ENCODE measurements at places on chromosomes 2 and 18.

GRCh38 chr2:60438131-60438530, 115.3 kb downstream of the BCL11A start:
- DNase-seq = no peak

- no peak for DNase-seq
These were observed 753.8 kb downstream of the PLCL1 start for GRCh38 chr2:198558176-198558575.

GRCh38 chr18:24922491-24922890, 429.5 kb downstream of the ZNF521 start:
- DNase-seq = no peak

GRCh38 chr18:59229701-59230443, 9.9 kb downstream of the GRP start:
- DNase-seq = no peak

DNA sequence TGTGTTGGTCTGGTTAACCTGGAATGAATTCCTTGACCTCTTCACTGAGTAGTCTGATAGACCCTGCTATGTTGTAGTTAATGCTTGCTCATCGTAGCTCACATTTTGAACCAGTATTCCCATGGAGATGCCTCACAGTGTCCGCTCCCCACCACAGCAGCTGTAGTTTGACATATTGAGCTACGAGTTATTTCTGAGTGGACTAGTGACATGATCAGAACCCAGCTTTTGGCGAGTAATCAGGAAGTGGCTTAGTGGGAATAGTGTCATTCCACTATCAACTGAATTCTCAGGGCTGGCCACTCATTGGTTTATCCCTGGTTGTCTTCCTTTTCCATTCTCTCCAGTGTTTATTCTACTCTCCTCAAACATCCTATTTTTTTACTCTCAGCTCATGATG, 102.7 kb downstream of the MYO1B start:
- no peak for DNase-seq

DNA sequence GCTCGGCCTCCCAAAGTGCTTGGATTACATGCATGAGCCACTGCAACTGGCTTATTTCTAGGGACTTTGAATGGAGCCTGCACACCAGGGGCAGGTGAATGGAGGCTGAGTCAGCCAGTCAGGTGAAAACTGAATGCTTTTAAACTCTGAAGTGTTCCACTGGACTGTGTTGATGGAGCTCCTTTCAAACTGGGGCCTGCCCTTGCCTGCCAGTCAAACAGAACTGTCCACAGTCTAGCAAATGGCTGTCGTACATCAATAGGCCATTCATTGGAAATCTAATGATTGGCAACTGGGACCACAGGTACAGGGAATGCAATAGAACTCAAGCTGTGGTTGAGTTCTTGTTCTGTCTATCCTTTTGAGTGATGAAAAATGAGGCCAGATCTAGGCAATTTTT, 966 bp upstream of the NOSTRIN start:
- DNase-seq = no peak

GRCh38 chr18:77140439-77141109, 8.0 kb upstream of the MBP start:
- DNase-seq = no peak

- peak; percentile 79 for DNase-seq
These were observed 79.1 kb downstream of the MCFD2 start for GRCh38 chr2:46836295-46837111.

DNA sequence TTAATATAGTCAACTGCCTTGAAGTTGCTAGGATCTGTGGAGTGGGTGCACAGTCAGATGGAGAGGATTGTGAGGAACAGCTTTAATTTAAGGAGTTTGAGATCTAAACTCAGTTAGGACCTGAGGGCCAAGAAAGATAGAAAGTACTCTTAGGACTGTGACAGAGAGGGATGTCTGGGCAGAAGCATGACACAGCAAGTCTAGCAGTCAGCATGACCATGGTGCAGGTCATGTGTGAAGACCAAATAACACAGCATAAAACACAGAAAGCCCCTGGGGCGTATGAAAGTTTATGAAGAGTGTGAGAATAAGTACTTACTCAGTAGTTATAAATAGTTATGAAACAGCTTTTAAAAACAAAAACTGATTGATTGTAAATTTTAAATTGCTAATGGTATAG, 107.2 kb downstream of the GALNT1 start:
- DNase-seq = peak; percentile 18

DNA sequence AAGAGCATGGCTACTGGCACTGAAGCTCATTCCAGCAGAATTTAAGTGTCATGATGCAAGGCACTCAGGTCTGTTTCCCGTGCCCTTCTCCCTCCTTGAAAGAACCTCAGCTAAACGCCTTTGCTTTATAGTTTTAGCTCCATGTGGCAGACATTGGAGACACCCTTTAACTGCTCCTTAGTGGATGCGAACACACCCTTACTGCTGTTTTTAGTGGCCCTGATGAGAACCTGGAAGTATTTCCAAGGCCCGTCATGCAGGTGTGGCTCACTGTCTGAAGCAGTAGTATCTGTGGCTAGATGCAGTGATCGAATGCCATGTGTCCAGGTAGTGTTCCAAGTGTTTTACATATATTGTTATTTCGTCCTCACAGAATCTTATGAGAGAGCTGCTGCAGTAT, 28.3 kb downstream of the KIF5C start:
- DNase-seq = no peak

DNA sequence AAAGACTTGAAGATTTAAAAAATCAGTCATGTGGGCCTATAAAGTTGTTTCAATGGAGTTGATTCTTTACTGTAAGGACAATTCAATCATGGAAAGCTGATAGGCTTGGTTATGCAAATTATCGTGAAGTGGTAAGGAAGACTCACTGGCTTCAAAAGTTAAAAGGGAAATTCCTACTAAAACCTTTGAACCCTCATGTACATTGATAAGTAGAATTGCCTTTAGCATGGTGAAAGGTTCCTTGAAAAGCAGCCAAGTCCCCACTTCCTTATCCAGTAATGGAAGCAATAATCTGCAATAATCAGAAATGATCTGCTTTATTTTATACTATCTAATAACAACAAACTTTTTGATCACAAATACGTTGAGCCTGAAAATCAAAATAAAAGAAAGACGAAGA, 14.4 kb upstream of the CCL20 start:
- no peak for DNase-seq

GRCh38 chr2:108607706-108608301, 73.5 kb downstream of the LIMS1 start:
- no peak for DNase-seq

DNA sequence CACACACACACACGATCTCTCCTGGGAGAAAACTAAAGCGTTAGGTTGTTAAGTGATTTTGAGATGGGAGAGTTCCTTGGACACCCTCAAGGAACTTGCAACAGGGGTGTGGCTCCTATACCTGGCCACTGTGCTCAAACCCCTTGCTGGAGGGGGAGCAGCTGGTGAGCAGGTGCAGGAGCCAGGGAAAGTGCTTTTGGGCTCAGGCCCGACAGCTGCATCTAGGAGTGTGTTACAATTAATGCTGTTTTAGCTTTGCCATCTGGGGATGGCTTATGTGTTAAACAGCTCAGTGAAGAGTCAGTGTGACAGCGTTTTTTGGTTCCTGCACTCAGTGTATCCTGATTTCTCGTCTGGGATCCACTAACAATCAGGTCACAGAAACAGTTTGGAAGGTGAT, 510.8 kb downstream of the TRIB2 start:
- no peak for DNase-seq

DNA sequence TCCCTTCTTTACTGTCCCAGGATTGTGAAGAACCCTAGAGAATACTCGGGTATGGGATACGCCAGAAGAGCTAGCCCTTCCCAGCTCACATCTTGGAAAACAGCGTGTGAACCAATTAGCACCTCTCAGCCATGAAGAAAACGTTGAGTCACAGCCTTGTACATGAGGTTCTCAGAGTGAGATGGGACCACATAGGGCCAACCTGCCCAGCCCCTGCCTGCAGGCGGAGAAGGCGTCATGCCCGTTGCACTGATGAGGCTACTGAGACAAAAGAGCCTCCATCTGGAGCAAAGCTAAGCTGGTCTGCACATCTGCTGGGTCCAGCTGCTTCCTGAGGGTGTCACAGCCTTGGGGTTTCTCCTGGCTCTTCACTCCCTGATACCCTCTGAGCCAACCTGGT, 92.2 kb downstream of the LBH start:
- DNase-seq = no peak

GRCh38 chr2:218406949-218407618, 7.4 kb downstream of the CTDSP1 start:
- DNase-seq = peak; percentile 41

GRCh38 chr2:239675826-239676715, 275.3 kb upstream of the HDAC4 start:
- no peak for DNase-seq

DNA sequence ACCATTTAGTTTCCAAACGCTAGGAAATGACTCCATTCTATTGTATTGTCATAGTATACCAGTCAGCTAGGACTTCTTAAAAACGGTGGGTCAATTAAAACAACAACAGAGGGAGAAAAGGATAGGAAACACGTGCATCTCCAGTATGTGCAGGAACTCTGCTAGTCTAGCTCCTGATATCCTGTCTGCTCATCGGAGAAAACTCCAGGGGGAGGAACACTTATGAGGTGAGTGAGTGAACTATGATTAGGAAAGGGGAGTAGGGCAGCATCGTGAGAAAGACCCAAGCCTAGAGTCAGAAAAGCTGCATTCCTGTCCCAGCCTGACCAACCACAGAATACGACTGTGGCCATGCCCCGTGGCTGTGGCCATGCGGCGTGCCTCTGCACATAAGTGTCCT, 34.2 kb downstream of the DTNB start:
- DNase-seq = no peak

DNA sequence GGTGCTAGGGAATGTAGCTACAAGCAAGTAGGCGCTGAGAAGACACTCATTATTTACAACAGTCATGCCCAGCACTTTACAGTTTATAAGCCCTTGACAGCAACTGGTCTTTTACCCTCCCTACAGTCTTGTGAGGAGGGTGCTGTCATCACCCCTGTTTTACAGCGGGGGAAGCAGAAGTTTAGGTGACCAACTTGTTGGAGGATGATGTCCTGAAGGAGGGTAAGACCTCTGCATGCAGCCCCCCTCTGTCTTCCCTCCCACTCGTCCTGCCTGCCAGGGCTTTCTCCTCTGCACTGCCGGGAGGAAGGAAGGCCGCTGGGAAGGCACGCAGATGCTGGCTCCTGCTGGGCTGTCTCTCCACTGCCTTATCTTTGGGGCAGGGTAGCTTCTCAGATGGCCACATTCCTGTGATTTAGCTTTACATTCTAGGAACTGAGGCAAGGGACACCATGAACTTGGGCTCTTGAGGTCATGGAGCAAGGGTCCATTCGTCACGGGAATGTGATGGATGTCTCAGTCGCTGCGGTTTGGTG, 972 bp downstream of the IL1R1 start:
- DNase-seq = no peak

DNA sequence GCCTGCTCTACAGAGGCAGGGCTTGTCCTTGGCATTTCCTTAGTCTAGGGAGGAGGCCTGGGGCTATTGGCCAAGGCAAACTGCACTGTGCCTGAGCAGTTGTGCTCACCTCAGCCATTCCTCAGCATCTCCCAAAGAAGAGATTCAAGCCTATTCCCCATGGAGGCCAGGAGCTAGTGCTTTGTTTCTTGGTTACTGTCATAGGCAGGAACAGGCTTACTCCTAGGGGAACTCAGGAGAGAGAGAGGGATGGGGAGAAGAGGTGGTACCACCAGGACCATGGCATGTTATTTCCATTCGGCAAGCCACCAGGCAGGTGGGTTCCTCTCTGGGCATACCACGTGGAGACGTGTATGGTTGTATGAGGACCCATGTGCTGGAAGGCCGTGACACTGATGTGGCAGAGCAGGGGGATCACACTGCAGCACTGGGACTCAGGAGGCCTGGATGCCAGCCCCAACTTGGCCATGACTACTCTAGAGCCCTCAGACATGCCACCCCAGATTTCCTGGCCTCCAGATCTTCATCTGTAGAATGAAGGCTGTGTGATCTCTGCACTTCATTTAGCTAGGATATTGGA, 233.7 kb downstream of the LOXHD1 start:
- DNase-seq = no peak

- no peak for DNase-seq
These were observed 15.2 kb downstream of the TSPYL6 start for GRCh38 chr2:54240515-54241469.

GRCh38 chr2:226825056-226825455, 10.8 kb upstream of the RHBDD1 start:
- DNase-seq = no peak

Measured in H4 (cell line).